ENCODE measurements at places on chromosomes 3 and 15. TPM values are rescaled to one million over a fixed set of nuclear protein-coding genes. Genes with fewer than 3 reads are reported as not detected.

DNA sequence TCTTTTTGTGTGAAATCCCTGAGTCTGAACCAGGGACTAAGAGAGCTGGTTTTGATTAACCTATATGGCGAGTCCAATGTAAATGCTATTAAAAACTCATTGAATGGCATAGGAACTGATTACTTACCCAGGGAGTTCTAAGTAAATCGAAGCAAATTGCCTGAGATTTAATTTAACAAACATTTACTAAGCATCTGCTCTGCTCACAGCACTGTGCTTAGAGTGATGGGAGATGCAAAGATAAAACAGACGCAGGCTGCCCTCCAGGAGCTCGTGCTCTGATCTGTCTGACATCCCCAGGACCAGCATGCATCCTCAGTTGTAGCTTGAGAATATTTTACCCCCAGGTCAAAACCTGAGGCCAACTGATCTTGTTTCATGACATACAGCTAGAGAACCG lies 247.9 kb downstream of the NR2F2 start:
- no peaks in the 10 kb centered on the region for H3K27me3 ChIP-seq
- H3K4me3 ChIP-seq: no peak overlapping the region
- no peak for DNase-seq
- no peaks in the 10 kb centered on the region for H3K36me3 ChIP-seq

DNA sequence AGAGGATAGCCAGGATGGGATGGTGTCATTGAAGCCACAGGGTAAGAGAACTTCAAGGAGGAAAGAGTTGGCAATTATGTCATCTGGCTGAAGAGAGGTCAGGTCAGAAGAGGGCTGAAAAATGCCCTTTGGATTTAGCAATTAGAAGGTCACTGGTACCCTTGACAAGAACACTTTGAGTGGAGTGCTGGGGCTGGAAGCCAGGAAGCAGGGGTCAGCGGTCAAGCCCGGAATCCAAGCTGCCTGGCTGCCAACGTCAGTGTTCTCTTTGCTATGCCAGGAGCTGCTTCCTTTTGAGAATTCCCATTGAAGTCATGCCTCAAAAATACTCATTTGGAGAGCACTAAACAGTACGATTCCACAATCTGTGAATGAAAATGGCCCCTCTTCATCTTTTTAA lies 386.5 kb downstream of the SHQ1 start:
- H3K27me3 ChIP-seq: no peaks in the 10 kb centered on the region
- no peaks in the 10 kb centered on the region for H3K36me3 ChIP-seq

DNA sequence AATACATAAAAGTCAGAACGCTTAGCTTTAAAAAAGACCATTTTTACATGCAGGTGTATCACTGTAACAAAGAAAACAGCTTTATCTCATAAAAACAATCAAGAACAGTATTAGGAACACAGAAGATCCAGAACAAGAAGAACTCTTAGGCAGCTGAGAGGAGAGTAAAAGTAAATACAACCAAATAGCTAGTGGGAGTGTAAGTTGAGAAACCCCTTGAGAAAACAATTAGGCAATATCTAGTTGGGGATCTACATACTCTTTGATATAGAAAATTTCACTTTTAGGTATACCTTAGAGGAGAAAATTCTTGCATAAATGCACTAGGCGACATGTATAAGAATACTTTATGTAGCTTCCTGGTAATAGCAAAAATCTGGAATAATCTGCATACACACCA lies 7.5 kb downstream of the TMF1 start:
- DNase-seq: no peak
- no peak overlapping the region for H3K27ac ChIP-seq
- peaks cover 80% of the 10 kb centered on the region for H3K36me3 ChIP-seq

DNA sequence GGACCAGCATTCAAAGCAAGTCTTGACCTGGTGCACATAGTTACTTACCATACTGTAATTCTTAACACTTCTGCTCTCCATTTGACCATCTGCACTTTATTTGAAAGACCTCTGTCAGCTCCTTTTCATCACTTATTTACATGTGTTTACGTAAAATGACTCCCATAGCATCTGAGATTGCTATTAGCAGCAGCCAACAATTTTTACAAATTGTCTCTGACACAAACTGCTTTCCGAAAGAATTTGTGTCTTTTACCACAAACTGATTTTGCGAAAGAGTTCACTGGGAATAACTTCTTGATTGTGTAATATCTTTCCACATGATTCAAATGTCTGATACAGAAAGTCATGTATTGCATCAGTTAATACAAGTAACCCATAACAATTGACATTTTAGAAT lies 144.1 kb upstream of the PEX5L start:
- no peaks in the 10 kb centered on the region for H3K36me3 ChIP-seq
- DNase-seq: no peak
- H3K4me1 ChIP-seq: no peaks in the 10 kb centered on the region

The COL6A5 gene
- total RNA-seq: not detected
